H9 (cell line): ENCODE measurements at places on chromosomes 13 and 19.

DNA sequence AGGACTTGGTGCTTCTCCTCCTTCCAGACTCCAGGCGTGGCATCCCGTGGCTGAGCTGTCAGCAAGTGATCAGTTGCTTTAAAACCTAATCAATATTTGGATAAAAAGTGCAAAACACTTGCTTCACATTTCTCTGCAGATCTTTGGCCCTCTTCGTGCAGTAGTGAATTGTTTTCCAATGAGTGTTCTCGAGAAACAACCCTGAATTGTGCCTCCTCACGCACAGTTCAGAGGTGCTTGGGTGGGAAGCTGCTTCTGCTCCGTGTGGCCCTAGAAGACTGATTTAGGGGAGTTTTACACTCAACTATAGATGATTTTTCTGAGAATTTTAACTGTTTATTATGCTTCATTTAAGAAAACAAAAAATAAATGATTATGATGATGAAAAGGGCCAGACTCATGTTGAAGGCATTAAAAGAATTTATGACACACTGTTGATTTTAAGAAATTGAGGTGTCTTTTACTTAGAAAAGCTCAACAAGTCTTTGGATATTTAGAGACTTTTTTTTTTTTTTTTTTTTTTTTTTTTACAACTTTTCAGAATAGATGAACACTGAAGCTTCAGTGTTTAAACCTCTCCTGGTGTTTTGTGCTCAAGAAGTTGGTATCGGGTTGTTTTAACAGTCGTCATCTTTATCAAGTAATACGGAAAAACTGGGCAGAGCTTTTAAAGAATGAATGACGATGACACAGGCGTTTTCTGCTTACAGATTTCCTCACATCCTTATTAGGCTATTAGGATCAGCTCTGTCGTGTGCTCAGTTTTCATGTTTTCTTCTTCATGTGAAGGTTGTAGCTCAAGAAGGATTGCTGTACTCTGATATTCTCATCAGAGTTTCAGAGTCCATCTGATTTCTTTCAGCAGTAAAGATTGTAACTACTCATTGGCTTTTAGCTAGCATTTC, 39.5 kb upstream of the TEX29 start:
- no peak for DNase-seq

GRCh38 chr13:49353908-49354307, 90.0 kb downstream of the CAB39L start:
- no peak for DNase-seq

DNA sequence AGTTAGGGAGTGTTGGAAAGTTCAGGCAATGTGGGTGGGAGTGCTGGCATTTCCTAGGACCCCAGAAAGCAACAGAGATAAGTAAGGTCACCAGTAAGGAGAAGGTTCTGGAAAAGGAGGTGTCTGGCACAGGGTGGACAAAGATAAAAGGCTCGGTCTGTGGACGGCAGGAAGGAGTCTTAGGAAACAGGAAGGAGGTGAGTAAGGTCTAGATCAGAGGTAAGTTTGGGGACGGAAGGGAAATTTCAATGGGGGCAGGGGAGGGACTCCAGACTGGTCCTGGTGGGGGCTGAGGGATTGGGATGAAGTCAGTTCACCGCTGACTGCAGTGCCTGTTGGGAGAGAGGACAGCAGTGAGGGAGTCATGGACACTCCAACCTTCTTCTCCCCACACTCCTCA, 7.8 kb upstream of the OPA3 start:
- DNase-seq, result no peak

DNA sequence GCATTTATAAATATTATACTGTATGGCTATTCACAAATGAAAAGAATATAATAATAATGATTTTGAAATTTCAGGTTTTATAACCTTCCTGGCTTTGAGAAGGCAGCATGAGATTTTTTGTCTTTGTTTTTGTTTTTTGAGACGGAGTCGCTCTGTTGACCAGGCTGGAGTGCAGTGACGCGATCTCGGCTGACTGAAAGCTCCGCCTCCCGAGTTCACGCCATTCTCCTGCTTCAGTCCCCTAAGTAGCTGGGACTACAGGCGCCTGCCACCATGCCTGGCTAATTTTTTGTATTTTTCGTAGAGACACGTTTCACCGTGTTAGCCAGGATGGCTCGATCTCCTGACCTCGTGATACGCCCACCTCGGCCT, 64.1 kb downstream of the ZNF429 start:
- DNase-seq, result no peak

DNA sequence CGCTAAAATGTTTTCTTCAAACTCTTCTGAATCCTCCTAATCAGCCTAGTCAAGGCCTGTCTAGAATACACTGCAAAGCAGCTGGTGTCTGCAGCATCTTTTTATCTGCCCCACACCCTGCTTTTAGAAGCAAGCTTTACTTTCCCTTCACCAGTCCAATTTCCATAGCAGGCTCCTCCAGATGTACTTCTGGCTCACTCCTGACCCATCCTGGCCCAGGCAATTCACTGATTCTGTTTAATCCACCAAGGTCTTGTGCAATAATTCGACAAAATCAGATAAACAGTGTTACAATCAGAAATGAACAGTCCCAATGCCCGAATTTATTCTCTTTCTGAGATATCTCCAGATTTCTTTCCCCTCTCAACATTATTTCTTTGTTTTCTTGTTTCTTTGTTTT, 415.2 kb upstream of the SGCG start:
- no peak for DNase-seq

DNA sequence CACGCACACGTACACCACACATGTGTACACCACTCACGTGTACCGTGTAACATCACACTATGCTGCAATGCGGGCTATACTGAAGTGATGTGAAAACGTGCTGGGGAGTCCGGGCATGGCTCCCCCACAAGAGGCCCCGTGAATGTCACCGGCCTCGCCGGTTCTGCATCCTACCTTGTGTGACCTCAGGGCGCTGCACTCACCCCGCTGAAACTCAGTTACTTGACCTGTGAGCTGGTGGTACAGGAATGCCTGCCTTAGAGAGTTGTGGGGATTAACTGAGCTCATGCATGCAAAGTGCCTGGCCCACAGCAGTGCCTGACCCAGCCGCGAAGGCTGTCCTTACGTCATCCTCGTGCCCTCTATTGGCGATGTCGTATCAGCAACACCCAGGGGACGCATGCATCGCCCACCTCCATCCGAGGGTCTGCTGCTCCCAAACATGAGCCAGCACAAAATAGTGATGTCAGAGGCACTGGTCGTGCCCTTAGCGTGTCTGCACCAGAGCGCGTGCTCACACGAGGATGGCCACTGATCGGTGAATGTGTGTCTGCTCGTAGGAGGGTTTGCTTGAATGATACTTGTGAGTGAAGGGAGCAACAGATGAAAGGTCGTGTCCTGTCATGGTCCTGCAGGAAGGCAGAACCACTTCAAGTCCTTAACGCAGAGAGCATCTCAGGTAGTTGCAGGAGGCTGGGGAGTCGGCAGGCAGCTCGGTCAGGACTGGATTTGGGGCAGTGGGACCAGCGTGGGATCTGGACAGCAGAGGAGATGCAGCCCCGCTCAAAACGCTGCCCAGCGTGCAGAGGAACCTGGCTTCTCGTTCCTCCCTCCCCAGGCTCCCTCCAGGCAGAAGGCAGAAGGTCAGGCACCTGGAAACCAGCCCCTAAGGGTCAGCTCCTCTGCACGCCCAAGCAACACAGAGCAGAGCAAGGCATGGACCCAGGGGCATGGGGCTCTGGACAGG, 126.2 kb upstream of the SPACA7 start:
- DNase-seq, result peak; percentile 28

DNA sequence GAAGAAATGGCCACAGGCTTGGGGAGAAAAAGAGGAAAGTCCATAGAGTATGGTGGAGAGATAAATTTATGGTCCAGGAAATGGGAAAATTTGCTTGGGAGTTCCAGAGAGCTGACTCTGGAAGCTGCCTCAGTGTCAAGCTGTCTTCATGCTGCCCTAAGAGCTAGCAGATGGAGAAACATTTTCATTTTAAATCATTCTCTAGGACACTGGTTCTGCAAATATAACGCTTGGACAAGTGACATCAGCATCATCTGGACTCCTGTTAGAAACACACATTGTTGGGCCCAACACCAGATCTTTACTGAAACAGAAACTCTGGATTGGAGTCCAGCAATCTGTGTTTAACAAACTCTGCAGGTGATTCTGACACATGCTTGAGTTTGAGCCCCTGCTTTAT, 592.0 kb upstream of the KLF12 start:
- no peak for DNase-seq

DNA sequence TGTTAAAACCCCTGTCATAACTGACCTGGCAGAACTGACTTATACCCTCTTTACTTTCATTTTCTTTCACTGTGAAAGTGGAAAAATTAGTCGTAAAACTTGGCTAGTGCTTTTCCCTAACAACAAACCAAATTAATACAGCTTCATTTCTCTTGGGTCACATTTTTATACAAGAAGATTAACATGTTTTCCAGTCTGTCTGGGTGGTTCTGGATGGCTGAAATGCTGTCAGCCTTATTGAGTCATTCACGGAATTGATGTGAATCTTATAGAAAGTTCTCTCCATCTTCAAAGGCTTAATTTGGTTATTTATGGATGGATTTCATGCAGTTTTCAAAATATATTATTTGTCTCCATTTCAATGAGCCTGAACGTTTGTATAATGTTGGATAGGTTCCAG, 440.0 kb downstream of the KCTD12 start:
- DNase-seq, result no peak

- DNase-seq, result no peak
Measured at GRCh38 chr19:33157906-33158305, 26.0 kb downstream of the WDR88 start.

DNA sequence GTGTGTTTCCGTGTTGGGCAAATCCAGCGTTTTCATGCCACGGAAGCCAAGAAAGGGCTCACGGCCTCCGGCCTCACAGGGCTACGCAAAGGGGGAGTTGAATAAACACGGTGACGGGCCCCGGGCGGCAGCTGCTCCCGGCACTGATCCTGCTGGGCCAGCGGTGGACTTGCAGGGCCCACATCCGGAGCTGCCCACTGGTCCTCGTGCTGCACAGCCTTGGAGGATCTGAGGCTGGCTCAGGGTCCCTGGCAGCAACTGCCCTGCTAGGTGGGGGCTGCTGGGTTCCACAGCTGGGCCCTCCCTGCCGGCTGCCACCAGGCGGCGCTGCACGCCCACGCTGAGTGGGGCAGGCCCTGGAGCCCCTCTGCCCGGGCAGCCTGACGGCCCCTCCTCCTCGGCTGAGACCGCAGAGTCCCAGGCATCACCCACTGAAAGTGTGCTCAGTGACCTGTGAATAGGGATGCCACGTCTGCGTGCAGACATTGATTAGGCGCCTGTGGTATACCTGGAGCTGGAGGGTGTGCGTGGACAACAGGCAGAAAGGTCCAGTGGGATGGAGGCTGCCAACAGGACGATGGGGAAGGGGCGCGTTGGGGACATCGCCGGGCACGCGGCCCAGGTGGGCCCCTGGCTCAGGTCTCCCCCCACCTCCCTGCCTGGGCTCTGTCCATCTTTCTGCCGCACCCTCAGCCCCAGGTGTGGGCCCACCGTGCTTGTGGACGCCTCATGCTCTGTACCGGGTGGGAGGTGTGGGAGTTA, 5.3 kb upstream of the HCN2 start:
- DNase-seq, result peak; percentile 83

DNA sequence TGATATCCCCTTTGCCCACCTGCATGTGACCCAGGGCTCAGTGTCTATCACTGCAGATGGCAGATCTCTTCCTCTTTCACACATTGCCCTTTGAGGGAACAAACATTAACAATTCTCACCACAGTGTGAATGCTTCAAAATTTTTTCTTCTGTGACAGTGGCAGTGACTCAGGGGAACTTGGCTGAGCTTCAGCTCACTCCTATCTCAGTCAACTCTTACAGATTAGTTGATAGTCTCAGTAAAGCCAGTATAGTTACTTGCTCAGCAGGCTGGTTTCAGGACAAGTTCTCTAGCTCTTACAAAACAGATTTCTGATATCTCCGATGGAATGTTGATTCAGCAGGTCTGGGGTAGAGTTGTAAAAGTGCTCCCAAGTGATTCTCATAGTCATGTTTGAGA, 166.9 kb downstream of the DLEU7 start:
- no peak for DNase-seq

GRCh38 chr19:11737964-11738745, 591 bp downstream of the ZNF823 start:
- peak; percentile 36 for DNase-seq

DNA sequence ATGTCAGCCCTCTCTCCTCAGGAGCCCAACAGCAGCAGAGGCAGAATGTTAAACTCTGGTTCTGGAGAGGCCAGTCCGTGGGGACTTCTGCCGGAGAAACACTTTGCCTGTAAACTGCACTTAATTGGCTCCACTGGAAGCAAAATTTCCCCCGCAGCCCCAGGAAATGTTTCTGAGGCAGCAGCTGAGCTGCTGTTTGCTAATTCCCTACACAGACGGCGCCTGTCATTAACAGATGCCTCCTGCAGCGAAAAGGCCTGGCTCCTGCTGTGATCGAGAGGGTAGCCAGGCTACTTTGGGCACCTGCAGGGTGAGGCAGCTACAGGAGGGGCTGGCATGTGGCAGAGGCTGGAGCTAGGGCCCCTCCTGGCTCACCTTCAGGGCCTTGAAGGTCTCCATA, 5.2 kb upstream of the TM6SF2 start:
- DNase-seq, result no peak

GRCh38 chr19:51417107-51417809, at the start of gene SIGLEC10:
SIGLEC10 (minus strand) TSS chr19:51417642; CDS start chr19:51417581, 61 bp downstream.
- peak; percentile 58 for DNase-seq

DNA sequence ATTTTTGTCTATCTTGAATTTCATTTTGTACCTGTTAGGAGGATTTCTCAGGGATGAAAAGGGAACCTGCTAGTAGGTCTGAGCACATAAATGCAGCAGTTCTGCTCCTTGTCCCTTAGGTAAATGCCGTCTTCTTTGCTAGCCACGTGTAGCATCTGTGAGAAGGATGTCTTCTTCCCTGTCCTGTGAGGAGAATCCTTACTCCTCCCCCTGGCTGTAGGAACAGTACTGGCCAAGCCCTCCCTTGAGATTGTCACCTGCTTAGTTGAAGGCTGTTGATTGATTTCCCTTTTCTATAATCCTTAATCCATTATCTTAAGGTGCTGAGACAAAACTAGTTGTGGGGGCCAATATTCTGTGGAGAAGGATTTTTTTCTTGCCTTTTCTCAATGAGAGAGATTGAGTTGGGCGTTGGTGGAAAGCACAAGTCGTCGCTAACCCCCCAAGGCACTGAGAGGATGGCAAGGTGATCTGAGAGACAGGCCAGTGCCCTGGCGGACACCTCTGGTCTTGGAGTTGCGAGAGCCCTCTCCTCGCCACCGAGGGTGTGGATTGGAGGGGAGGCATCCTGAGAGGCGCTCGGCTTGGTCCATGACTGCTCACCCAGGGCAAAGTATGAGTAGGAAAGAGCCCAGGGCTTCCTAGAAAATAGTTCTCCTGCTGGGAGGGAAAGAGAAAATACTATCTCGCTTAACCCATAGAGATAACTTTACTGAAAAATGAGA, 216.7 kb downstream of the ATP8A2 start:
- peak; percentile 37 for DNase-seq

GRCh38 chr19:15021286-15022007, 27.8 kb upstream of the CASP14 start:
- DNase-seq, result no peak

GRCh38 chr13:36882829-36883390, 37.1 kb downstream of the SMAD9 start:
- DNase-seq, result no peak

- peak; percentile 61 for DNase-seq
Measured at GRCh38 chr19:34639491-34640085, 37.4 kb downstream of the SCGB2B2 start.

- DNase-seq, result no peak
Measured at GRCh38 chr13:89375839-89376238, 1704.7 kb downstream of the SLITRK5 start.
